Smooth muscle cell of the umbilical artery (primary cell): ENCODE measurements at places on chromosomes 7 and 10. TPM values are rescaled to one million over a fixed set of nuclear protein-coding genes. Genes with fewer than 3 reads are reported as not detected.

The OR6B1 gene
- total RNA-seq, result not detected in 2 replicates

The DCLRE1A gene
- total RNA-seq, result 4.2 and 6.3 TPM in 2 replicates

The NKX1-2 gene
- total RNA-seq, result not detected in 2 replicates

The MUC12 gene
- total RNA-seq, result 0.60 and 1.2 TPM in 2 replicates

The GPR85 gene
- total RNA-seq, result 2.6 and 4.8 TPM in 2 replicates

The GRM3 gene
- not detected in 2 replicates for total RNA-seq

The SMO gene
- total RNA-seq, result 20.0 and 28.8 TPM in 2 replicates

The MRC1 gene
- 0.05 TPM in 1 of 2 replicates, not detected in the other for total RNA-seq

The ARPC1A gene
- total RNA-seq, result 230 and 311 TPM in 2 replicates

The PTPRE gene
- total RNA-seq, result 2.1 and 9.5 TPM in 2 replicates

The PON1 gene
- not detected in 2 replicates for total RNA-seq

The AKR1D1 gene
- total RNA-seq, result not detected in 2 replicates

The WDR86 gene
- total RNA-seq, result 8.6 TPM in 1 of 2 replicates, not detected in the other

The MORN4 gene
- 4.8 and 6.6 TPM in 2 replicates for total RNA-seq

The HOXA11 gene
- 13.2 and 13.4 TPM in 2 replicates for total RNA-seq

The PLAU gene
- total RNA-seq, result 56.4 and 266 TPM in 2 replicates

The FZD8 gene
- total RNA-seq, result 17.8 and 25.2 TPM in 2 replicates

The CUBN gene
- 0.89 and 4.8 TPM in 2 replicates for total RNA-seq

The LDB1 gene
- 39.2 and 46.9 TPM in 2 replicates for total RNA-seq

The HOXA1 gene
- total RNA-seq, result 0.59 and 1.2 TPM in 2 replicates

The NEUROD6 gene
- total RNA-seq, result not detected in 2 replicates
